Type B pancreatic cell (in vitro differentiated cells): ENCODE measurements at places on chromosomes 4 and X.

- H3K27me3 ChIP-seq, result no peaks in the 10 kb centered on the region
- H3K36me3 ChIP-seq, result no peaks in the 10 kb centered on the region
- H3K27ac ChIP-seq, result no peak overlapping the region
- no peaks in the 10 kb centered on the region for H3K4me1 ChIP-seq
- no peak for DNase-seq
These were observed 16.5 kb upstream of the FGFR3 start for GRCh38 chr4:1776521-1777161.

- peaks cover 32% of the 10 kb centered on the region for H3K27me3 ChIP-seq
- peak overlapping the region; percentile 20 for H3K4me3 ChIP-seq
- DNase-seq, result no peak
- H3K27ac ChIP-seq, result peak overlapping the region; percentile 78
These were observed 106.7 kb upstream of the MSX1 start for GRCh38 chr4:4752576-4753401.

- no peak overlapping the region for H3K4me3 ChIP-seq
- no peak for DNase-seq
- H3K27ac ChIP-seq, result no peak overlapping the region
- no peaks in the 10 kb centered on the region for H3K36me3 ChIP-seq
- peaks cover 4% of the 10 kb centered on the region for H3K27me3 ChIP-seq
These were observed 19.5 kb downstream of the CNGA2 start for GRCh38 chrX:151754047-151754429.

GRCh38 chrX:38845426-38845825 is 44.2 kb downstream of the MID1IP1 start:
- H3K36me3 ChIP-seq, result no peaks in the 10 kb centered on the region
- no peak overlapping the region for H3K27ac ChIP-seq
- no peak for DNase-seq

- no peaks in the 10 kb centered on the region for H3K27me3 ChIP-seq
- no peaks in the 10 kb centered on the region for H3K36me3 ChIP-seq
- no peak overlapping the region for H3K27ac ChIP-seq
- no peak overlapping the region for H3K4me3 ChIP-seq
These were observed 125.4 kb upstream of the CHRDL1 start for GRCh38 chrX:110920991-110921390.

- H3K4me1 ChIP-seq, result peaks cover 3% of the 10 kb centered on the region
- H3K27me3 ChIP-seq, result no peaks in the 10 kb centered on the region
- DNase-seq, result no peak
- no peak overlapping the region for H3K27ac ChIP-seq
- H3K4me3 ChIP-seq, result no peak overlapping the region
- no peaks in the 10 kb centered on the region for H3K36me3 ChIP-seq
These were observed 394.2 kb downstream of the ANKRD50 start for GRCh38 chr4:124318292-124318691.

DNA sequence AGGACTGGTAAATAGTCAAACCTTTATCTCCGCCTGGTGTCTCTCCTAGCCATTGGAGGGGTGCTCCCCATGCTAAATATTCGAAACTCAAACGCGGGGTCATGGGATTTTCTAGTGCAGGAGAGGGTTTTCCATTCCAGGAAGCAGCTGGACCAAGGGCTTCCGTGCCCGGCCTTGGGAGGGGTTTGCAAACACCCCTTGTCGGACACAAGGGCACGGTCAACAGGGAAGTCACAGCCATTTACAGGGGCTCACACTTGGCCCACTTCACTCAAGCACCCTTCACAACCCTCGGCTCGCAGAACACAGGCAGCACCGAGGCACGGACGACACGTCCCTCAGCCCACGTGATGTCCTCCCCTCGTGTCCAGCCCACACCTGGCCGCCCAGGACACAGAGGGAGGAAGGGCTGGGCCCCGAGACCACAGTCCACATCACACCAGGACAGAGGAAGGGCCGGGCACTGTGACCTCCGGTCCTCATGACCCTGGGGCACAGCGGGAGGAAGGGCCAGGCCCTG is 10.3 kb upstream of the PLCXD1 start:
- H3K36me3 ChIP-seq, result no peaks in the 10 kb centered on the region
- H3K4me1 ChIP-seq, result no peaks in the 10 kb centered on the region
- no peak overlapping the region for H3K27ac ChIP-seq
- no peaks in the 10 kb centered on the region for H3K27me3 ChIP-seq
- H3K4me3 ChIP-seq, result no peak overlapping the region

GRCh38 chr4:83083925-83084475 is 30.5 kb downstream of the PLAC8 start:
- H3K27me3 ChIP-seq, result no peaks in the 10 kb centered on the region
- H3K4me1 ChIP-seq, result no peaks in the 10 kb centered on the region
- DNase-seq, result no peak
- no peaks in the 10 kb centered on the region for H3K36me3 ChIP-seq
- no peak overlapping the region for H3K27ac ChIP-seq
- no peak overlapping the region for H3K4me3 ChIP-seq

DNA sequence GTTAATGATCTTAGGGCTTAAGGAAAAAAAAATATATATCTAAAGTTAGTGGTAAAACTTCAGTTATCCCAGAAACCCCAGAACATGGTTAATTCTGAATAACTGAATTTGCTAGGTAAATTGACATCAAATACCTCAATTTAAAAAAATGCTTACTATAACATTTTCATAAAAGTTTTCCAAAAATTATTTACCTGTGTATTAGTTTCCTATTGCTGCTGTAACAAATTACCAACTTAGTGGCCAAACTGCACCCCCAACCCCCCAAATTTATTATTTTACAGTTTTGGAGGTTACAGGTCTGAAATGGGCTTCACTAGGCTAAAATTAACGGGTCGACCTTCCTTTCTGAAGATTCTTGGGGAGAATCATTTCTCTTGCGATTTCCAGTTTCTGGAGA is 95.2 kb downstream of the PDLIM5 start:
- H3K27me3 ChIP-seq, result no peaks in the 10 kb centered on the region
- H3K4me3 ChIP-seq, result no peak overlapping the region
- peak overlapping the region; percentile 97 for H3K27ac ChIP-seq
- peaks cover 27% of the 10 kb centered on the region for H3K36me3 ChIP-seq
- H3K4me1 ChIP-seq, result peaks cover 5% of the 10 kb centered on the region
- DNase-seq, result no peak

DNA sequence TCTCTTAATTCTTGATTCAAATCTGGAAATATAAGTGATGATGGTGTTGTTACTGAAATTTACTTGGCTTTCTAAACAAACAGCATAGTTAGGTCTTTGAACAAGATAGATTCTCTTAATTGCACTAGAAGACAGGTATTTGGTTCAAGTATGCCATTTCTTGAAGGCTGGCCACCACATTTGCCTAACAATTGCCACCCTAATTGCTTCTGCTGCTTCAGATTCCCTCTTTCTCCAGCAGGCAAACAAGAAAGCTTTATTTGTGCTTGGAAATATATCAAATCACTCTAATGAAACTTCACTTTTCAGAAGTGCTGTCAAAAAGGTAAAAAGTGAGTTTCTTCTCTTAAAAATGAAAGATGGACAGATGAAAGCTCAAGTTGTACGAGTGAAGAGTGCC is 418.6 kb downstream of the INPP4B start:
- H3K36me3 ChIP-seq, result no peaks in the 10 kb centered on the region
- H3K27me3 ChIP-seq, result no peaks in the 10 kb centered on the region
- no peak for DNase-seq

DNA sequence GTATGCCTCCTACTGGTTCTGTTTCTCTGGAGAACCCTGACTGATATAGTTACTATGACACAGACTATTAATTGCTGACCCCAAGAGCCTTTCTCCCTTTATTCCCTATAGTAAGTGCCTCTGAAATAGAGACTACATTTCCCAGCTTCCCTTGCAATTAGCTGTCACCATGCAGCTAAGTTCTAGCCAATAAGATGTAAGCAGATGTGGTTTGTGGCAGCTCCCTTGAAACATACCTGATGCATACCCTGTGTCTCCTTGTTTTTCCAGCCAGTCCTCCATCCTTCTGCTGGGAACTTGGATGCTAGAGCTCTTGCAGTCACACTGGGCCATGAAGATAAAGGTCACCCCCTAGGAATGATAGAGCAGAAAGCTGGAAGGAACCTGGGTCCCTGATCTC is 9.7 kb upstream of the TMEM165 start:
- no peaks in the 10 kb centered on the region for H3K36me3 ChIP-seq
- no peaks in the 10 kb centered on the region for H3K27me3 ChIP-seq
- H3K4me1 ChIP-seq, result peaks cover 6% of the 10 kb centered on the region
- no peak for DNase-seq
- H3K4me3 ChIP-seq, result no peak overlapping the region

DNA sequence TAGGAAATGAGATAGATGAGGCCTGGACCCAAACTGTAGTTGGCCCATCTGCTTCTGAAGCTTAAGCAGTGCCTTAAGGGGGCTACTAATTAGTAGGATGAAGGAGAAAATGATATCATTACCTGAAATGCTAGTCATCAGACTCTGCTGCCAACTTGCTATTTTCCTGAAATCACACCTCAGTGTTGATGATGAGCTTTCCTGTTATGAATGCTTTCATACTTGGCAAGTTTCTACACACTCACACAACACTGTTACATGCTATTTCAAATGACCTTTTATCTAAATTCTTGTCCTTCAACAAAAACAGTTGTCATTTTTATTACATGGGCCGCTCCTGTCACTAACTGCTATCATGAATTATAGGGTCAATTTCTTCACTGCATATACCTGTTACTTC is 416.0 kb downstream of the PRDM5 start:
- no peak for DNase-seq
- no peak overlapping the region for H3K27ac ChIP-seq
- no peak overlapping the region for H3K4me3 ChIP-seq
- H3K4me1 ChIP-seq, result no peaks in the 10 kb centered on the region
- no peaks in the 10 kb centered on the region for H3K36me3 ChIP-seq

DNA sequence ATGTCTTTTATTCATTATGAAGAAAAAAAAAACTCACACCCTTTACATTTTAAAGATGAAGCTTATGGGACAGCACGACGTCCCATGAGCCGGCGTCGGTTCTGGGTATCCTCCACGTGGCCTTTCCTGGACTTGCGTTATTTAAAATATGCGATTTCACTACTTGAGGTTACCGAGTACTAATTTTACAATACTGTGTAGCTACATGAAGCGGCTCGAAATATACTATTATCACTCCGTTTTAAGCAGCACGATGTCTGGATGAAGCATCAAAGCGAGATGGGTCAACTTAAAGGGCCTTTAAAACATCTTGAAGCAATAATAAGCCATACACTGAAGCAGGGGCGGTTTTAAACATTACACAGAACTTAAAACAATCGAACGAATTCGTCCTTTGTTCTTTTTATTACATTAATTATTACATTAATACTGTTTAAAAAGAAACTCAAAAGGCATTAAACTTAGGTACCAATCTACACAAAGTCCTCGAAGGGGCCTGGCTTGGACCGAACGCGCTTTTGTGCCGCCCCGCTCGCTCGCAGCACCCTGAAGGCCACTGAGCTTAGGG is 1.4 kb upstream of the KLF3 start:
- H3K27me3 ChIP-seq, result peaks cover 3% of the 10 kb centered on the region
- peak overlapping the region; percentile 58 for H3K27ac ChIP-seq
- H3K36me3 ChIP-seq, result peaks cover 27% of the 10 kb centered on the region

DNA sequence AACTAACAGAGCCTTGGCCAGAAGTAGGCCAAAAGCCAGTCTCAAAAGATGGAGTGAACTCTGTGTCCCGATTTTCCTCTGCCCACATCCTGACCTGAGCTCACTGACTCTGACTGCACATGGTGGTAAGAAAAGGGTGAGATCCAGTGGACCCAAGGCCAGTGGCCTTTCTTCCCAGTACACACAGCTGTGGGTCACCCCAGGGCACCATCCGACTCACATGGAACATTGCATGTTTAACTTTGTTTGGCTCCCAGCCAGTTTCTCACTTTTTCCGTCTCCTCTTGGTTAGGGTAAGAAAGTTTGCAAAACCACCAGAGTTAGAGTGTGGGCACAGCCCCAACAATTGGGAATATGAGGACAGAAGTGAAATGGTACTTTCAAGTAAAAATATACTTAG is 69.8 kb downstream of the GAB1 start:
- H3K4me3 ChIP-seq, result no peak overlapping the region
- H3K27me3 ChIP-seq, result no peaks in the 10 kb centered on the region
- peaks cover 18% of the 10 kb centered on the region for H3K4me1 ChIP-seq
- H3K36me3 ChIP-seq, result peaks cover 3% of the 10 kb centered on the region

DNA sequence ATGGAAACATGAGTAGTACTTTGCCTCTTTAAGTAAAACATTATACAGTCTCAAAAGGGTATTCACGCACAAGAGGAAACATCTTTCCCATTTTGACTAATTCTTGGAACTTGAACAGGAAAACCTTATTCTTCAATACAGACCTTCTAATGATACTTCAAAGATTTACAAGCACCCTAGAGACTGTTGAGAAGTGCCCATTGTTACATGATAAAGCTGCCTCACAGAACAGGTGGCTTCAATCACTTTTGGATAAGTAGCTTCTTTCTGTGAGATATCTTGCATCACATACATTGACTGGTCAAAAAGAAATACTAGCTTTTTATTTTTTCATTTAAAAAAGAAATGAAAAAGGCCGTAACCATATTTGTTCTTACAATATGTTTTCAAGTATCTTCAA is 219.4 kb downstream of the EPHA5 start:
- H3K4me1 ChIP-seq, result no peaks in the 10 kb centered on the region
- H3K27ac ChIP-seq, result no peak overlapping the region
- H3K36me3 ChIP-seq, result no peaks in the 10 kb centered on the region
- H3K4me3 ChIP-seq, result no peak overlapping the region
- DNase-seq, result no peak

DNA sequence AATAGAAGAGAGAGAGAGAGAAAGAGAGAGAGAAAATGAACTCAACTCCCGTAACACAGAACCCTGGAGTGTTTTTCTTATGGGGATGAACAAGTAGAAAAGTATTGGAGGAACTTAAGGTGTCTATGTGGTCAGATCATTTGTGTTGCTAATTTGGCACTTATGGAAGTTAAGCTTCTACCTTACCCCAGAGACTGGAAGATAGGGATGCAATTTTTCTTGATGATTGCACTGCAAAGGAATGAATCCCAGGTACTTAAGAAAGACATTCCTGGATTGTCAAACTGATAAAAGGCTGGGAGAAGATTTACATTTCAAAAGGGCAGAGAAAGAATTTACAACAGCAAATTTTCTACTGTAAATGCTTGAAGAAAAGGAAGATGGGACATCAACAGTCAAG is 57.2 kb downstream of the MAP9 start:
- no peaks in the 10 kb centered on the region for H3K27me3 ChIP-seq
- no peaks in the 10 kb centered on the region for H3K36me3 ChIP-seq
- DNase-seq, result no peak
- no peaks in the 10 kb centered on the region for H3K4me1 ChIP-seq

DNA sequence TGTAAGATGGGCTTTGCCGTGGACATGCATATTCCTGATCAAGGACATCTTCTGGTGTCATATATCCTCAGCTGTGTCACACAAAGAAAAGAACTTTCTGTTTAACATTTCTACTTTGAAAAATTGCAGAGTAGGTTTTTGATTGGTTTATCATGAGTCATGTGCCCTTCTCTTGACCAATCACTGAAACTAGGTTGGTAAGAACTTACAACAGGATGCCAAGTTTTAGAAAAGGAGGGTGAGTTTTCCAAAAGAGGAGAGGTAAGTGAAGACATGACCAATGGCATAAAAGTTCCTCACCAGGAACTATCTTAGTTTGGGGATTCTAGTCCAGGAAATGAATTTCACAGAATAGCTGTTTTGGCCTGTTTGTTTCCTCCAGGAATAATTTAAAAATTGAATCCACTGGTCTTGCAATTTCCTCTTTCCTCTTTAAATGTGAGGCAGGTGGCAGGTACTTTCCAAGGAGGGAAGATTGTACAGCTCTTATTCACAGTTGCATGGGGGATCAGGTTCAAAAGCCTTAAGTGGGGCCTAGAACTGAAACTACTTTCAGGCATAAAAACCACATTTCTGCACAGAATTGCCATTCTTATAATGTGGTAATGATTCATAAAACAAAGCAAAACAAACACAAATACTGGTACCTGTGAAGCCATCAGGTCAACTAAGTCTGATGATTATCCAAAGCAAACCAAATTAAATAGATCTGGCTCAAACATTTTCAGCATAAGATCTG is 1114.5 kb upstream of the LCORL start:
- no peak overlapping the region for H3K27ac ChIP-seq
- no peak overlapping the region for H3K4me3 ChIP-seq
- no peaks in the 10 kb centered on the region for H3K36me3 ChIP-seq
- H3K27me3 ChIP-seq, result no peaks in the 10 kb centered on the region
- DNase-seq, result no peak
- H3K4me1 ChIP-seq, result no peaks in the 10 kb centered on the region
